Common myeloid progenitor, CD34-positive (primary cell): ENCODE measurements at places on chromosomes 13 and 19.

GRCh38 chr19:4007836-4008539 is 452 bp downstream of the PIAS4 start:
- no peak for DNase-seq

GRCh38 chr19:41688687-41689086 is 617 bp upstream of the CEACAM7 start:
- DNase-seq: no peak

DNA sequence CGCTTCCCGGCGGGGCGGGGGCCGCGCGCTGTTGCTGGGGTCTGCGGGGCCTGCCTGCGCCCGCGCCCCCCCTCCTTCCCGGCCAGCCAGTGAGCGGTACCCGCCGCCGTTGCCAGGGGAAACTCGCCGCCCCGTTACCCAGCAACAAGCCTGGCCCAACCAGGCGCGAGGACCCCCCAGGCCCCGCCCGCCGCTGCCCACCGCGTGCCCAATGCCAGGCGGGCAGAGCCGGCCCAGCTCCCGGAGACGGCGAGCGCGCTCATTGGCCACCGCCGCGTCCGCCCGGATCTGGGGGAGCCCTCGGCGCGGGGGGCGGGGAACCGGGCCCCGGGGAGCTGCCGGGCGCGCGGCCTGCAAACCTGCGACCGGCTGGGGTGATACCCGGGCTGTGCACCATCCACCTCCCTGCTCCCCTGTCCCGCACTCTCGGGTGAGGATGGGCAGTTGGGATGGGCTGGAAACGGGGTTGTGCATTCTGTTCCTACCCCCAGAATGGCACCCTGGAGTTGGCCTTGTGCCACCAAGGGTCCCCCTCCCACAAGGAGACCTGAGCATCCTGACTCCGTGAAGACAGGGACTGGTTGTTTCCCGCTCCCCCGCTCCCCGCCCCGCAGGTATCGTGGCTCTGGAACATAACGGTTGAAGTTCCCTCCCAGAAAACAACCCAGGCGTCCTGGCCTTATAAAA is 8.8 kb upstream of the BBC3 start:
- peak; percentile 81 for DNase-seq

DNA sequence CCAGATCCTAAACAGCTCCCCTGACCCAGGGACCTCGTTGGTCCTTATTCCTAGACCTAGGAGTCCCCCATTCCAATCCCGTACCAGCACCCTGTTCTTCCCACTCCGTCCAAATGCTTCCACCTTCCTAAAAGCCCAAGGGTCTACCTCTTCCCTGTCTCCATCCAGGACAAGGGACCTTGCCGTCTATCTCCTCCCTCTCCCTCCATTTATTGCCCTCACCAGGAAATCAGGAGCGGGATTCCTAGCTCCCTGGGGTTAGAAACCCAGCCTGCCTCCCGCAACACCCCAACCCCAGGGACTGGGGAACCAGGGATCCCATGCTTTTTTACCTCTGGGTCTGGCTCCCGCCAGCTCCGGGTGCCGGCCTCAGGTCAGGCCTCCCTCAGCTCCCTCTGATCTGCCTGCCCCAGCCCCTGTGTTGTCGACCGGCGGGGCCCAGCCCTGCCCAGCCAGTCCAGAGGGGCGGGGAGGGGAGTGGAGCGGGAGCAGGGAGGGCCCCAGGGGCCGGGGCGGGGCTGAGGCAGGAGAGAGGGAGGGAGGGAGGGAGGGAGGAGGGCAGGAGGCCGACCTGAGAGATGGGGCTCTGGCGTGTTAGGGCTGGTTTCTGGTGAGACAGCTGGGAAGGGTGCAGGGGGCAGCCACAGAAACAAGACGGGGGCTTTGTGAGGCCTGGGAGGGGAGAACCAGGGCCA is at the start of gene B3GNT8:
TSS of gene B3GNT8 (minus strand) at position 423 of the 695 bp plus-strand sequence. CDS start 596 bp downstream, outside the sequence.
- DNase-seq: peak; percentile 86

- no peak for DNase-seq
Measured at GRCh38 chr19:43997631-43998290, 5.0 kb upstream of the ZNF230 start.

- DNase-seq: no peak
Measured at GRCh38 chr13:79477968-79478367, 3.0 kb upstream of the NDFIP2 start.

DNA sequence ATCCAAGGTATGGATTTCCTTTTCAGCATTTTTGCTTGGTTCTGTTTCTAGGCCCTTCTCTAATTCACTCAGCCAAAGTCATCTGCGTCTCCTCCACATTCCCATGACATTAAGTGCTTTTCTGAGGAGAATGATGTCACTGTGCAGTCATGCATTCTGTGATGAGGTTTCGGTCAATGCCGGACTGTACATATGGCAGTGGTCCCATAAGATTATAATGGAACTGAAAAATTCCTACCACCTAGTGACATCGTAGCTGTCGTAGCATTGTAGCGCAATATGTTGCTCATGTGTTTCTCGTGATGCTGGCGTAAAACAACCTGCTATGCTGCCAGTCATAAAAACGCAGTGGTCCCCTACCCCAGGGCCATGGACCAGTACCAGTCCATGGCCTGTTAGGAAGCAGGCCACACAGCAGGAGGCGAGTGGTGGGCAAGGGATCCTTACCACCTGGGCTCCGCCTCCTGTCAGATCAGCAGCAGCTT is 63.4 kb upstream of the TNFRSF19 start:
- no peak for DNase-seq

DNA sequence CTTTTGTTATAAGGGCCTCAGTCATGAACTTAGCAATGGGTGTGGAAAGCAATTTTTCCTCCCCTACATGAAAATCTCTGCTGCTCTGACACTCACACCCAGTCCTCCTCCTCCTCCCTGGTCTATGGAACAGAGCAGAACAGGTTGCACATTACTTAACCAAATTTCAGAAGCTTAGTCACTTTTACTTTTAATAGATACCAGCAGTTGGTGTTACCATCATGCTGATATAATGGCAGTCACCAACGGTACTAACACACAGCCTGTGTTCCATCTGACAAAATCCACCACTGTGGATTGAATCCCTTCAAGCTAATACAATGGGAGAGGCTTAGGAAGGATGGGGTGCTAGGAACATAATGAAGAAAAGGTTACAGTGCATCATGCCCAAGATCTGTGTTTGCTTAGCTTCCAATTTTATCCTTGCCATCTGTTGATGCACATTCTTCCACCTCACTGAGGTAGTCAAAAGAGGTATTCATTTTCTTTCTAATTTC is 9.8 kb downstream of the TPT1 start:
- DNase-seq: no peak

- no peak for DNase-seq
Measured at GRCh38 chr13:83211301-83211700, 671.0 kb downstream of the SLITRK1 start.

GRCh38 chr13:73212482-73212881 is 153.7 kb downstream of the KLF5 start:
- no peak for DNase-seq
